CD4-positive, CD25-positive, alpha-beta regulatory T cell (primary cell): ENCODE measurements at places on chromosomes 4 and X. TPM values are rescaled to one million over a fixed set of nuclear protein-coding genes. Genes with fewer than 3 reads are reported as not detected.

DNA sequence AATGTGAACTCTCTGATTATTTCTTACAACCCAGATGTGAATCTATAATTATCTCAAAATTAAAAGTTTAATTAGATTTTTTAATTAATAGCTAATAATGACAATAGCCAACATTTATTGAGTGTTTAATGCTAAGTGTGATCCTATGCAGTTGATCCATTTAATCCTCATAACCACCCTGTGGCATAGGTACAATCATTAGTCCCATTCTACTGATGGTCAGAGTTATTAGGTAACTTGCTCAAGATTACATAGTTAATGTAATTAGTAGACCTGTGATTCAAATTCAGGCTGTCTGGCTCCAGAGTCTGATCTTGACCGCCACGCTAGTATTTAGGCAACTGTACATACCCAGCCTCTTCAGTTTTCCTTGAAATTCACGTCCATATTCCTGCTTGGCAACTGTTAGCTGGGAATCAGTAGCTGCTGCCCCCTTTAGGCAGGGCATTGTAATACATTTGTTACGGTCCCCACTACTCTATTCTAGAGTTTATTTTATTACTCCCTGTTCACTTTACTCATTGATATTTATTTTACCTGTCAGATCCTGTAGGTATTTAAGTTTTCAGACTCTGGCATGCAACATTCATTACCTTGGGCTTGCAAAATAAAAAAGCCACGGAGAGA is 20.6 kb upstream of the TEC start:
- no peak for DNase-seq

DNA sequence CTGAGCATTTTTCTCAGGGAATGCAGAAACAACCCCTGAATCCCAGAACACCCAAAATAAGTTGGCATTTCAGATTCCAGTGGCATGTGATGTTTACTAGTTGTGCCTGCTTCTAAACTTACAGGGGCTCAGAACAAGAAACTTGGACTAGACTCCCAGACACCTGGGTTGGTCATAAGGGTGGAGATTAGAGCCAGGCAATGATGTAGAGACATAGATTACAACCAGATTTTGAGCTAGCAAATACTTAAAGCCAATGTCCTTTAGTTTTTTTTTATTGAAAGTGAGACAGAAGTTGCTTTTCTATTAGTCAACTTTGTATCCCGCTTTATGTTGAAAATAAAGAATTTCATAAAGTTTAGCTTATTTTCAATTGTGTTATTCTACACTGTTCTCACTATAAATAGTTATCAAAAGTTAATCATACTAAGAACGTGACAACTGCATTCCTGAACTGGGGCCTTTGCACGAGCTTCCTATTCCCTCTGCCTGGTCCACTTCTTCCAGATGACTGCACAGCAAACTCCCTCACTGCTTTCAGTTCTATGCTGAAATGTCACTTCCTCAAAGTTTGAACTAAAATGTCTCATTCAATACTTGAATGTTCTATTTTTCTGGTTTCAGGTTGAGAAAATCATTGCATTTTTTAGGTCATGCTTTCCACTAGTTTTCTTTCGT is 224.7 kb upstream of the PPP1R2C start:
- DNase-seq, result no peak

DNA sequence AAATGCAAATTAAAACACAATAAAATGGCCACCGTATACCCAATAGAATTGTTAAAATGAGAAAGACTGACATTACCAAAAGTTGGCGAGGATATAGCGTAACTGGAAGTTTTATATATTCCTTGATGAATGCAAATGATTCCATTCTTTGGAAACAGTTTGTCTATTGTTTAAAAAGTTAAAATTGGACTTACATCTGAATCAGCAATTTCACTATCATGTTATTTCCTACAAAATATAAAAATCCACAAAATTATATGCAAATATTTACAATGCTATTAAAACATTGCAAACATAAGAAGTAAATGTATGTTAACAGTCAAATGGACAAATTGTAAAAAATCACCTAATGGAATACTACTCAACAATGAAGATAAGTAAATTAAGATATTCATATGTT is 852.2 kb upstream of the NDST4 start:
- DNase-seq, result no peak

GRCh38 chr4:86970447-86971354 is 35.9 kb downstream of the AFF1 start:
- no peak for DNase-seq

DNA sequence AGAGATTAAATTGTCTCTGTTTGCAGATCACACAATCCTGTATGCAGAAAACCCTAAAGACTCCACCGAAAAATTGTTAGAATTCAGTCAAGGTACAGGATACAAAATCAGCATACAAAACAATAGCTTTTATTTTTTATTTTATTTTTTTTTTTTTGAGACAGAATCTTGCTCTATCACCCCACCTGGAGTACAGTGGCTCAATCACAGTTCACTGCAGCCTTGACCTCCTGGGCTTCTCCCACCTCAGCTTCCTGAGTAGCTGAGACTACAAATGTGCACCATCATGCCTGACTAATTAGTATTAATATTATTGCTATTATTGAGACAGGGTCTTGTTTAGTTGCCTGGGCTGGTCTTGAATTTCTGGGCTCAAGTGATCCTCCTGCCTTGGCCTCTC is 8.9 kb upstream of the PLXNB3 start:
- no peak for DNase-seq

- no peak for DNase-seq
Observed at GRCh38 chr4:53013873-53014775, 152.0 kb downstream of the RASL11B start.

The FHIP1A gene
- polyA plus RNA-seq, result not detected

The HSFX2 gene
- polyA plus RNA-seq, result not detected

The CEP44 gene
- 8.8 TPM for polyA plus RNA-seq

The CYBB gene
- polyA plus RNA-seq, result 1.2 TPM
